ENCODE measurements at places on chromosomes 16 and 17. TPM values are rescaled to one million over a fixed set of nuclear protein-coding genes. Genes with fewer than 3 reads are reported as not detected.

TSPOAP1 gene
- 3.6 TPM for total RNA-seq

IL17C gene
- not detected for total RNA-seq

VAT1L gene
- total RNA-seq: 0.65 TPM

OSGIN1 gene
- total RNA-seq: 14.4 TPM

DNA sequence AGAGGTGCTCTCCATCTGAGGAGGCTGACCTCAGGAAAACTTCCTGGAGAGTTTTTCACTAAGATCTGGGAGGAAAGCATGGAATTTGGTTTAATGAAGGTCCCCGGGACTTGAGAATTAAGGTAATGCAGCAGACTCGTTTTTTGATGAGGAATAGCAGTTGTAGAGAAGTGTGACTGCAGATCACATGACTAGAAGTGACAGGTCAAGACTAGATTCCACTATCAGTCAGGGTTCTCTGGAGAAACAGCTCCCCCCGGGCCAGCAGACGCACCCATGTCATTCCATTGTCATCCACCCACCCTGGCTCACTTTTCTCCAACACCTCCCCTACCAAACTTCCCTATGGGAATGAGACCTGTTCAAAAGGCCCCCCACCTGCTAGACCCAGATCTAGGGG, 1.9 kb upstream of the DHRS13 start:
- no peak for DNase-seq

GRCh38 chr16:86044881-86045590, 146.1 kb downstream of the IRF8 start:
- DNase-seq: no peak

GRCh38 chr17:6098050-6098822, 28.1 kb downstream of the WSCD1 start:
- no peak for DNase-seq

- DNase-seq: no peak
Measured at GRCh38 chr16:75922250-75922649, 196.0 kb upstream of the CPHXL start.
